ENCODE measurements at places on chromosomes 3 and 15. TPM values are rescaled to one million over a fixed set of nuclear protein-coding genes. Genes with fewer than 3 reads are reported as not detected.

NAALADL2 gene
- total RNA-seq: 4.9 TPM

DNA sequence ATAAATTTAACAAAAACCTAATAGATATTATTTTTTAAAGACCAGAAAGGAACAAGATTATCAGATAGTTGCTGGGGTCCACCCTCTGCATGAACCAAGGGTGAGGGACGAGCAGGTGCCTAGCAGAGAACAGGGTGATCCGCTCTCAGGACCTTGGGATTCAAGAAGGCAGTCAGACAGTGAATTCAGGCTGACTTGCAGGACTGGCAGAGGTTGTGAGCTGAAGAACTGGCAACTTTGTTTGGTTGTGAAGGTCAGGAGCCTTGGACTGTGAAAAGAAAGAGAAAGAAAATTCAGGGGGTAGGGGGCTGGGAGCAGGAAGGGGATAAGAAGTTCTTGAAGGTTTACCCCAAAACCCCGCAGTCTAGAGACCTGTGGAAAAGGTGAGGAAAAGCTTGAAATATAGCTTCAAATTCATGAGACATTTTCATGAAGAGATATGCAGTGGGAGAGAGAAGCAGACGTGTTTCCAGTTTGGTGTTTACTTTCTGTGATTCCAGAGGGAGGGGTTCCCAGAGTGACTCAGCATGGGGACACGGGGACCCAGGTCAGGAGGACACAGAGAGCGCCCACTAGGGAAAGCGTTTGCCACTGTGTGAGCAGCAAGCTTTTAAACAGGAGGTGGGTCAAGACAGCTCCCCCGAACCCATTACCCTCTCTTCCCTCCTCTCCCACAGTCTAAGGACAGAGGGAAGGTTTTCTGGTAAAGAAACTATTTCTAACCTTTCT, 217.2 kb upstream of the UMPS start:
- DNase-seq: no peak

DNA sequence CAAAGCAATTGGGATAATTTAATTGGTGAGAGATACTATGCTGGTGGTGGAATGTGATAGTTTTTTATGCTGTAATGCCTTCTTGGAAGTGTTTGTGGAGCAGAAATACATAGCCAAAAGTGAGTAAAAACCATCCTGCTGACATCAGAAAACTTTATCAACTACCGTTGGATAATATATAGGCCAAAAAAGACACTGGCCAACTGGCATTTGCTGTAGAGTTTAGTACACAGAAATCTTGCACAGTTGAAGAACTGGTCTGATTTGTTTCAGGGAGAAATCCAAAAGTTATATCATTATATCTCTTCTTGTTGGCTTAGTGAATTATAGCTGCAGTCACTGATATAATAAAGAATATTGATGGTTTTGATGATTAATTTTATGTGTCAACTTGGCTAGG, 507 bp upstream of the MINDY4B start:
- DNase-seq: no peak

DNA sequence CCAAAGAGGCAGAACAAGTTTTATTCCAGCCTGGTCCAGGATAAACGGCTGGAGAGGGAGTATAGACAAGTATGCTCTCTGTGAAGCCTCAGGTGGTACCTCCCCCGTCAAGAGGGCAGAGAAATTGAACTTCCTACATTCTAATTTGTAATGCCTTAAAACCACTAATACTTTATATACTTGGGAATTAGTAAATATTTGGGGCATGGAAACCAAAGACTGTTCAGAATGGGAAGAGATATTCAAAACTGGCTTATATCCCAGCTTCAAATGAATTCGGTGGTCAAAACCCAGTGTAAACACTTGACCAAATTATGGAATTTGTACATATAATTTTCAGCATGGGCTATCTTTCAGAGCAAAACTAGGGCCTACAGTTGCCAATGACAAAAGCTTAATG, 122.6 kb downstream of the FBN1 start:
- no peak for DNase-seq

- no peak for DNase-seq
Measured at GRCh38 chr15:64883100-64883581, 28.6 kb upstream of the ANKDD1A start.

DNA sequence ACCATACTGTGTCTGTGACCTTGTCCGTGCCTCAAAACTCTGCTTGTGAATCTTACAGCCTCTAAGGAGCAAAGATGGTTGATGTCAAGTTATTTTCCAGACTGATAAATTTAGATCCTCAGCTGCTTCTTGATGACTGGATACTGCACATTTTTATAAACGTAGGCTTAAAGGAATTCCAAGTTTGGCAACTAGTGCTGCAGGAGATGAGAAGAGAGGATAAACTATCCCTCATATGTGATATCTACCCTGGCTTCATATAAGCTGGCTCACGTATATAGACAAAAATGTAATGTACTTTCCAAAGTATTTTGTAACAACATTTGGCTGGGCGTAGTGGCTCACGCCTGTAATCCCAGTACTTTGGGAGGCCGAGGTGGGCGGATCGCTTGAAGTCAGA, 89.6 kb downstream of the GMPS start:
- no peak for DNase-seq

All from frontal cortex (tissue), 4 donors.